ENCODE measurements at places on chromosomes 4 and X.

- no peak for DNase-seq
Observed at GRCh38 chr4:16029886-16030285, 53.9 kb downstream of the PROM1 start.

- DNase-seq: peak; percentile 52
Observed at GRCh38 chr4:128600410-128600809, 209.1 kb upstream of the JADE1 start.

DNA sequence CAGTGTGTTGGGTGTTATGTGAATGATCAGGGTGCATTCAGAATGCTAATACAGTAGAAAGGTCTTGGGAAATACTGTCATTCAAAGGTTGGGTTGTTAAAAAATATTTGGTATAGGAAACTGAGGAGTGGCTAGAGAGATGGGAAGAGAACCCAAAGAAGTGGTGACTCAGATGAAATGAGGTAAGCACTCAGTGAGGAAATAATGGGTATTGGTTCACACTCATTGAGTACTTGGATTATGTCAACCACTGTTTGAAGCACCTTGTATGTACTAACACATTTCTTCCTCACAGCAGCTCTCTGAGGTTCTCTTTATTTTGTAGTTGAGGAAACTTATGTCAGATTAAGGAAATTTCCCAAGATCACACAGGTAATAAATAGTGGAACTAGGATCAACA, 40.8 kb upstream of the NUDT6 start:
- DNase-seq: no peak

DNA sequence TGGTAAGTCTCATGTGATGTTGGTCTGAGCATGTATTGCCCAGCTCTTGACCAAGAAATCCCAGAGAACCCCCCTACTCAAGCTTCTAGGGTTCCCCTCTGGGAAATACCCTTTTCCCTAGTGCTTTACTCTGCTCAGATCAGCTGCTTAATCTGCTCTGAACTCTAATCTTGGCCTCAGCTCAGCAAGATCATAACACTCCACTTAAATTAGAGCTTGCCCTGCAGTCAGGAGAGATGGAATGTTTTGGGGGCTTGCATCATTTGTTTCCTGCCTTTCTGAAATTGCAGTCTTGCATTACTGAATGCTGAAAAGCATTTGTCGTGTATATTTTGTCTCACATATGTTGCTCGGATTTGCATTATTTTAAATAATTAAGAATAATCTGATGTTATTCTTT, 1153.6 kb downstream of the FSTL5 start:
- DNase-seq: no peak

DNA sequence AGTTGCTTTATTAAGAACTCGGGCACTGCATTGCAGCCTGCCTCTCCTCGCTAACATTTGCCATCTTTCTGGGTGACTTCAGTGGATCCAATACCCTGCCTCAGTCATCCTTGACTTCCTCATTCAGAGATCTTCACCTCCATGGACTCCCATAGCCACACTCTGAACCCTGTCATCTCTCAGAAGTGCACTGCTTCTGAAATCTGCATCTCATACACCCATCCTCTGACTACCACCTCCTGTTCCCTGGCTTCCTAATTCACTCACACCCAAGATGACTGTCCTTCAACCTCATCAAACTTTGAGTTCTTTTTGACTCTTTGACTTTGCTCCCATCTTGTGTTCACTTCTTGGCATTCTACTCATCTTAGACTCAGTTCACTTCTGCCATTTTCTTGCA, 25.3 kb upstream of the CYBB start:
- no peak for DNase-seq

DNA sequence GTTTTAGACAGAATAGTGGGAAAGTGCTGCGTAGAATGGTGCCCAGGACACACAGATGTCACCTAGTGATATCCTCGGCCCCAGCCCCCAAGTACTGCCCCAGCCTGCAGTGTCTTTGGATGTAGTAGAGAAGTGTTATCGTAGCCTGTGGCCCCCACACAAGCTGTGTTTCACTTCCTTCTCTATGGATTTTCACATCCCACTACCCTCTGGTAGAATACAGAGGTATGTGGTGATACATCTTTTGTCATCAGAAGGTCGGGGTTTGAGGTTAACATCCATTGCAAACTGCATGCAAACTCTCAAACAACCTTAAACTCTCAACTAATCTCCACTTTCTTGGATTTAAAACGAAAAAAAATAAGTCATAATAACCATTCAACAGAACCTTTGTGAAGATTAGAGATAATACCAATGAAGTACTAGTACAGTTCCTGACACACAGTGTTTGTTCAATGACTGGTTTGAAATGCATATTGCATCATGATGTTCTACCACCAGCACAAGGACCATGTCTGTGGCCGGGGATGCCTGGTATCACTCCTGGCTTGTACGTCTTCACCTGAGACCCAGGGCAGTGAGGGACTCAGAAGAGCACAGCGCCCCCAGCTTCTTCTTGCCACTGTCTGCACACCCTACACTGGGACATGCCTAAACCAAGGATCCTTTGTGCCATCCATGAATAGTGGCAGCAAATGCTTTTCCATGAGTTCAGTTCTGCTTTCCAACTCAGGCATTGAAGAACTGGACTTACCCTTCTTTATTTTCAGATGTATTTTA, 267.3 kb downstream of the DCTD start:
- DNase-seq: no peak

GRCh38 chrX:147779173-147779572, 132.5 kb upstream of the FMR1 start:
- no peak for DNase-seq

DNA sequence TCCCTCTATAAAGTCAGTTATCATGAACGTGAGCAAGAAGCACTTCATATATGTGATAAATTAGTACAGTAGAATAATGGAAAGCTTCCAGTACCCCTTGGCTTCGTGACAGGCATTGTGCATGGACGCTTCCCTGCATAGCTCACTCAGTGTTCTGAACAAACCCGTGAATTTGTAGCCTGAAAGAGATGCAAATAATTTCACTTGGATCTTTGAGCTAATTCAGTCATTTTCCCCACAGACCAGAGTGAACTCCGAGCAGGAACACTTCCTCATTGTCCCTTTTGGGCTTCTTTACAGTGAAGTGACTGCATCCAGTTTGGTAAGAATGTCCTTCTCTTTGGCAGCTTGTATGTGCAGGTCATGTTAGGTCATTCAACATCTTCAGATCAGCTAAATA, 50.1 kb downstream of the ADD1 start:
- DNase-seq: no peak

DNA sequence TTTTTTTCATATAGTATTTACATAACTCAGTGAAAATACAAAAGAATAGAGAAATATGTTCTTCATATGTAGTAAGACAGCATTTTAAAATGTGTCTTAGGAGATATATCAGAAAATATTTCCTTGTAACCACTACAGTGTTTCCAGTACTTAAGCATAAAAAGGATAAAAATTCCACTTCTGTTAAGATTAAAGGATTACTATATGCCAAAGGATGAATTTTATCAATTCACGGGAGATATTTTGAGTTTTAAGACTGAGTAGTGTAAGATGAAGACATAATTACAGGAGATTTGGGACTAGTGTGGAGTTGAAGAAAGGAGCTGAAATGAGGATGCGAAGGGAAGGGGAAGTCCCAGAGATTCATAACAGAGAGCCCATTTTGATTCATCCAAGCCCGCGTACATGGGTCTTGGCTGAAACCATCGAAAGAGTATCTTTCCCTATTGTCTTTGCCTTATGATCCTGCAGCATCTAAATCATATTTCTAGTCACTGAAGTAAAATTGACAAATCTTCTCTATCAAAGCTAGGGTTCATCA, 58.7 kb downstream of the MAD2L1 start:
- DNase-seq: no peak

DNA sequence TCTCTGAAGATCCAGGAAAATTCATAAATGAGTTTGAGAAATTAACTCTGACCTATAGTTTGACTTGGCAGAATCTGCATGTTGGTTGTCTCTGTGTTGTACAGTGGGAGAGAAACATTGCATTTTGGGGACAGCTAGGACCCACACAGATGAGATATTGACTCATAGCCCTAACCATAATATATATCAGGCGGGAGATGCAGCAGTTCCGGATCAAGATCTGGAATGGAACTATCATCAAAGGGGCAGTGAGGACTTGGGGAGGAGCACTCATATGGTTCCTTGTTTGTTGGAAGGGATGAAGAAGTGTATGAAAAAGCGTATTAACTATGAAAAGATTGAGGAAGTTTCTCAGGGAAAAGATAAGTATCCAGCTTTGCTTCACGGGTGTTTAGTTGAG, 14.0 kb downstream of the CXCL2 start:
- no peak for DNase-seq

GRCh38 chr4:118801895-118802575, 33.9 kb downstream of the SEC24D start:
- DNase-seq: no peak

- no peak for DNase-seq
Observed at GRCh38 chrX:45502396-45502795, 301.7 kb upstream of the DIPK2B start.

- no peak for DNase-seq
Observed at GRCh38 chr4:108926781-108927180, 163.9 kb upstream of the ETNPPL start.

DNA sequence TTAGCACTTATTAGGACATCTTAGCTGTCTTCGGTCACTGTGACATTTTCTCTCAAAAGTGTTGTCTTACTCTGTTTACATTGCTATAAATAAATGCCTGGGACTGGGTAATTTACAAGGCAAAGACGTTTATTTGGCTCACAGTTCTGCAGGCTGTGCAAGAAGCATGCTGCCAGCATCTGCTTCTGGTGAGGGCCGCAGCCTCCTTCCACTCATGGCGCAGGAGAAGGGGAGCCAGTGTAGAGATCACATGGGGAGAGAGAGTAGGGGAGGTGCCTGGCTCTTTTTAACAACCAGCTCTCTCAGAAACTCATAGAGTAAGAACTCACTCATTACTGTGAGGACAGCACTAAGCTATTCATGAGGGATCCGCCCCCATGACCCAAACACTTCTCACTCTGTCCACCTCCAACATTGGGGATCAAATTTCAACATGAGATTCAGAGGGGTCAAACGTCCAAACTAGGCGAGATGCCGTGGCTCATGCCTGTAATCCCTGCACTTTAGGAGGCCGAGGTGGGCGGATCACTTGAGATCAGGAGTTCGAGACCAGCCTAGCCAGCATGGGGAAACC, 43.5 kb upstream of the HERC6 start:
- no peak for DNase-seq

GRCh38 chr4:177853229-177853628, 411.0 kb upstream of the AGA start:
- DNase-seq: no peak

DNA sequence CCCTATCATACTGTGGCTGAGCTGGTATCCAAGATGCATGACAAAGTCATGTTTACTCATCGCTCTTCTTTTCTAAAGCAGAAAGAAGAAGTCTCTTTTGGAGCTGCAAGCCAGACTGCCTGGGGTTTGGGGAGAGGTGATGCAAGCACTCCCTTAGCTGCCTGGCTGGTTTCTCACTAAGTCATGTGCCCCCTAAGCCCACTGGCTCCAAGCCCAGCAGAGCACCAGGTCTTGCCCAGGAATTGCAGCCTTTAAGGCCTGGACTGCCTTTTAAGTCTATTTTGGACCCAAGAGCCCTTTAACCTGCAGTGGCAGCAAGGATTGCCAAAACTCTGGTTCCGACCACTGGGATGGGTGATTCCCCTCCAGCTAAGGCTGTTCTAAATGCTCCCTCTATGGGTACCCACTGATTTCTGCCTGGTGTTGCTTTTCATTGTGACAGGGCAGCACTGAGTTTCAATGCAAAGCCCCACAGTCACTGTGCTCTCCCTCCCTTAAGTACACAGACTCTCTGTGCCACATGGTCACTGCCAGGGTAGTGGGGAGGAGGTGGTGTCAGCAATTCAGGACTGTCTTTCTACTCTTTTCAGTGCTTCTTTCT, 548.6 kb downstream of the TLL1 start:
- no peak for DNase-seq

GRCh38 chr4:151641167-151641566, 119.6 kb downstream of the GATB start:
- no peak for DNase-seq

DNA sequence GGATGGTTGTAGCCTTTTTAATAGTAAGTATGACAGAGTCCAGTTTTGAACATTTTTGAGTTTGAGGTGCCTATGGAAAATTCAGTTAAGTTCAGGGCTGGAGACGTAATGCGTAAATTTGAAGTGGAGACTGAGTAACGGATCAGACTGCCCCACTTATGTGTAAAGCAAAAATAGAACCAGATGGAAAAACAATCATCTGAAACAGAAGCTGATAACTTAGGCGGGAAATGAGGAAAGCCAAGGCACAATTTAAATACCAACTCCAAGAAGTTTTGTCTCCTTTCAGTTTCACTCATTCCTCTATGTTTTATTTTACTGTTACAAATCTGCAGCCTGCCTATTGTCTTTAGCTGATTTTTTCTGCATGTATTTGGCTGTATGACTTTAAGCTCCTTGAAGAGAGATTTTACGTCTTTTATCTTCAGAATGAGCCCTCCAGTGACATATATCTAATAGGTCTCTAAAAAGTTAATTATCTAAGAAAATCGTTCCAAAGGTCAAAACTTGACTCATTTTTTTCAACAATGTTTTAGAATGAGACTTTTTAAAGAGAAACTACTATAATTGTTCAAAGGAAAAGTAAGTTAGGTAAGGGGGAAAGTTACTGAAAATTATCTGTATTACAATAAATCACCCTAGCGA, 1.1 kb downstream of the SGCB start:
- no peak for DNase-seq
